Thoracic aorta (tissue), 2 donors: ENCODE measurements at places on chromosomes 1 and 21.
A peak's percentile ranks its signal among the peaks of the same experiment; 100 is the strongest.

- DNase-seq = no peak
These were observed 5.3 kb downstream of the RXFP4 start for GRCh38 chr1:155946633-155947219.

- DNase-seq = peak; percentile 13
These were observed 6.7 kb upstream of the FAM167B start for GRCh38 chr1:32240140-32240951.

GRCh38 chr1:200128081-200128480 is 100.6 kb downstream of the NR5A2 start:
- DNase-seq = no peak

- no peak for DNase-seq
These were observed 26.1 kb downstream of the NR5A2 start for GRCh38 chr1:200053646-200054045.

GRCh38 chr1:232662910-232663309 is 33.0 kb upstream of the SIPA1L2 start:
- DNase-seq = no peak
